HCT116 (cell line): ENCODE measurements at places on chromosomes 5 and 9.

DNA sequence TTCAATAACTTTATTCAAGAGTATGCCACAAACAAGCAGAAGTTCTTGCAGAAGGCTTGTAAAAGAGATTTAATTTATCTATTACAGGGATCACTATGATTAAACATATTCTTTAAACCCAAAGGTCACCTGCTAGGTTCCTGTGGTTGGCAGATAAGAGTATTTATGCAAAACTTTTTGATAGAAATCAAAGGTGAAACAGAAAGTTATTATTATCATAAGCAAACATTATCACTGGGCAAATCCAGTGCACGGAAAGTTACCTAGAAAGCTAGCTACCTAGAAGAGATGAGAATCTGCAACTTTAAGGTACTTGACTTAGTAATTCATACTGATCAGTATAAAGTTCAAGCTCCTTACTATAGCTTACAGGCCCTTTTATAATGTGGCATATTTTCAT is 3.2 kb downstream of the STARD4 start:
- DNase-seq = no peak

DNA sequence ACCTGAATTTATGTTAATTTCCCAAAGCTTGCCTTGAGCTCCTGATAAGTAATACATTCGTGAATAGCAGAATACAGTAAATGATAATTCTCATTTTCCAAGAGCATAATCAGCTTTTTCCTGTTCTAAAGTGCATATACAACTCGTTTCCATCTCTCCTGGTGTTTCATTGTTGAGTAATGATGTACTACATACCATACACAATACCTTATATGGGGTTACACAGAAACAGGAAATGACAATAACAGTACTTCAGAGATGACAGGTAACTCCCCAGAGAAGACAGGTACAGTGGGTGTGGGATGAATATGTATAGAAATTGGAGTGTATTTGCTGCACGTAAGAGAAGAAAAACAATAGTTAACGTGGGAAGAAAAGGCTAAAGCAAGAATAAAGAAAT is 287.1 kb downstream of the TENT4A start:
- no peak for DNase-seq

GRCh38 chr5:65809817-65810531 is 88.0 kb downstream of the NLN start:
- no peak for DNase-seq

- no peak for DNase-seq
Measured at GRCh38 chr5:161966564-161966963, 101.0 kb upstream of the GABRG2 start.

- DNase-seq = no peak
Measured at GRCh38 chr5:77400645-77401044, 91.5 kb downstream of the WDR41 start.

DNA sequence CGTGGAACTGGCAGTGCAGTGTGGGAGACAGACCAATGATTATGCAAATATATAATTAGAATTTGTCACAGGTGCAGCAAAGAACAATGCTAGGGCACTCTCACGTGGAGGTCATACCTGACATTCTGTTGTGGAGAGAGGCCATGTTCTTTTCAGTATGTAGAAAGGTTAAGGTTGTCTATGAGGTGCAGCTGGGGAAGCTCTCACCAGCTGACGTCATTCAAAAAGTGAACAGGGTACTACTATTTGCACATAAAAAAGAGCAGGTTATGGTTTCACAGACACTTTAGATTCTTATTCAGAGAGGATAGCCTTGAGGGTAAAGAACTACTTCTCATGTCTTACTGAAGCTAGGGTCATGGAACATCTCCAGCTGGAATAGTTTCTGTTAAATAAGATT is 19.1 kb downstream of the SH3GL2 start:
- no peak for DNase-seq
